ENCODE measurements at places on chromosomes 5 and 9.

GRCh38 chr5:126970517-126971017, 59.8 kb downstream of the MARCHF3 start:
- no peak overlapping the region for H3K4me3 ChIP-seq
- DNase-seq = no peak
- no peaks in the 10 kb centered on the region for H3K4me1 ChIP-seq
- no peaks in the 10 kb centered on the region for H3K36me3 ChIP-seq

GRCh38 chr5:80760680-80761079, 105.9 kb upstream of the DHFR start:
- H3K4me3 ChIP-seq = no peak overlapping the region
- H3K27me3 ChIP-seq = no peaks in the 10 kb centered on the region
- no peak for DNase-seq
- H3K36me3 ChIP-seq = peaks cover 2% of the 10 kb centered on the region
- H3K4me1 ChIP-seq = no peaks in the 10 kb centered on the region
- no peak overlapping the region for H3K27ac ChIP-seq

DNA sequence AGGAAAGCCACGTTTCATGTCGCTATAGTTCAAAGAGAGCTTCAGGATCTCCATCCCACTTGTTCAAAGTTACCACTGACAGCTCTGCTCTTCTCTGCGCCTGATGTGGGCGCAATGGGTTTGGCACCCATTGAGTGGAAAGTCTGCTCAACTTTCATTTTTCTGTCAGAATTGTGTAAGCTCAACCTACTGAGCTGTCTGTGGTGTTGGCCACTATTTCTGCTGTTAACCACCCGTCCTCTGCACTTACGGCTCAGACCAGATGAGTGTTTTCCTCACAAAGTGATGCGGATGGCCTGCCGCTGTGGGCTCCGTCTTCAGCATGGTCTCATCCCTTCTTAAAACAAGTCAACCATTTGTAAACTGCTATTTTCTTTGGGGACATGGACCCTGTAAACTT, 131.2 kb downstream of the WNK2 start:
- H3K4me1 ChIP-seq = peaks cover 3% of the 10 kb centered on the region
- no peak overlapping the region for H3K4me3 ChIP-seq
- no peaks in the 10 kb centered on the region for H3K27me3 ChIP-seq
- no peak for DNase-seq
- no peak overlapping the region for H3K27ac ChIP-seq

GRCh38 chr5:125150041-125150669, 403.7 kb upstream of the ZNF608 start:
- no peaks in the 10 kb centered on the region for H3K27me3 ChIP-seq
- no peaks in the 10 kb centered on the region for H3K4me1 ChIP-seq
- DNase-seq = no peak
- H3K27ac ChIP-seq = no peak overlapping the region

- H3K4me3 ChIP-seq = no peak overlapping the region
- H3K4me1 ChIP-seq = no peaks in the 10 kb centered on the region
- no peak for DNase-seq
- no peaks in the 10 kb centered on the region for H3K36me3 ChIP-seq
- no peak overlapping the region for H3K27ac ChIP-seq
Observed at GRCh38 chr5:154076240-154076922, 37.6 kb downstream of the MFAP3 start.

GRCh38 chr5:141876628-141877355, 1.4 kb downstream of the PCDH1 start:
- H3K27me3 ChIP-seq = peaks cover 7% of the 10 kb centered on the region
- no peak for DNase-seq
- H3K36me3 ChIP-seq = no peaks in the 10 kb centered on the region
- peaks cover 14% of the 10 kb centered on the region for H3K4me1 ChIP-seq
- H3K27ac ChIP-seq = no peak overlapping the region

- no peaks in the 10 kb centered on the region for H3K27me3 ChIP-seq
- no peak overlapping the region for H3K27ac ChIP-seq
- no peak for DNase-seq
- no peaks in the 10 kb centered on the region for H3K4me1 ChIP-seq
- no peak overlapping the region for H3K4me3 ChIP-seq
- no peaks in the 10 kb centered on the region for H3K36me3 ChIP-seq
Observed at GRCh38 chr5:132056610-132057497, 3.6 kb upstream of the IL3 start.

- DNase-seq = no peak
- H3K27ac ChIP-seq = no peak overlapping the region
- H3K4me1 ChIP-seq = 0 out of 2 replicates have a peak, but pooled peaks cover 3% of the 10 kb centered on the region
- no peaks in the 10 kb centered on the region for H3K27me3 ChIP-seq
- no peaks in the 10 kb centered on the region for H3K36me3 ChIP-seq
Observed at GRCh38 chr9:129075996-129076639, 4.8 kb upstream of the DOLPP1 start.

- DNase-seq = no peak
- no peaks in the 10 kb centered on the region for H3K27me3 ChIP-seq
- H3K4me3 ChIP-seq = no peak overlapping the region
Observed at GRCh38 chr9:83569326-83569725, 31.1 kb upstream of the FRMD3 start.

GRCh38 chr5:97714424-97714823, 531.4 kb upstream of the RIOK2 start:
- H3K4me3 ChIP-seq = no peak overlapping the region
- DNase-seq = no peak
- H3K27ac ChIP-seq = no peak overlapping the region
- no peaks in the 10 kb centered on the region for H3K27me3 ChIP-seq

DNA sequence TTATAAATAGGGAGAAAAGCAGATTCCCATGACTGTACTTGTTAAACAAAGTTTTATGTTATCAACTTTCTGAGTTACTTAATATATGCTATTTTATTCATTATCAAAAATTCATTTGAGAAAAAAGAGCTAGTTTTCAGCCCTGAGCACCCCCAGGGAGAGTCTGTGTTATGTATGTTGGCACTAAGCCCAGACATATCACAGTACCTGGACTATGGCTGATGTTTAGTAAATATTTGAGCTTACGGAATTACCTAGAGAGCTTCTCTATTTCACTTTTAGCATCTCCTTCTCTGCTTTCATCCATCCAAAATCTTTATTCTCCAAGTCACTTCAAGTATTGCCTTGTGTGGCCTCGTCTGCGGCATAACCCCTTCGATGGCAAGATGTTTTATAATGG, 225.9 kb upstream of the PCSK5 start:
- H3K27ac ChIP-seq = no peak overlapping the region
- no peaks in the 10 kb centered on the region for H3K4me1 ChIP-seq
- no peaks in the 10 kb centered on the region for H3K27me3 ChIP-seq

GRCh38 chr9:14238518-14238917, 75.4 kb downstream of the NFIB start:
- H3K36me3 ChIP-seq = no peaks in the 10 kb centered on the region
- H3K4me1 ChIP-seq = peaks cover 10% of the 10 kb centered on the region
- no peak for DNase-seq
- H3K27ac ChIP-seq = peak overlapping the region; percentile 66

GRCh38 chr9:109588415-109588814, 90.3 kb upstream of the PTPN3 start:
- no peak overlapping the region for H3K27ac ChIP-seq
- H3K27me3 ChIP-seq = no peaks in the 10 kb centered on the region

GRCh38 chr5:135353952-135354721, 44.9 kb downstream of the MACROH2A1 start:
- no peak overlapping the region for H3K27ac ChIP-seq
- no peaks in the 10 kb centered on the region for H3K4me1 ChIP-seq
- no peak for DNase-seq
- no peaks in the 10 kb centered on the region for H3K27me3 ChIP-seq
- H3K4me3 ChIP-seq = no peak overlapping the region

- no peak for DNase-seq
- peaks cover 3% of the 10 kb centered on the region for H3K36me3 ChIP-seq
- H3K4me1 ChIP-seq = peaks cover 7% of the 10 kb centered on the region
- no peak overlapping the region for H3K27ac ChIP-seq
Observed at GRCh38 chr5:72812488-72812887, 4.0 kb upstream of the TNPO1 start.

DNA sequence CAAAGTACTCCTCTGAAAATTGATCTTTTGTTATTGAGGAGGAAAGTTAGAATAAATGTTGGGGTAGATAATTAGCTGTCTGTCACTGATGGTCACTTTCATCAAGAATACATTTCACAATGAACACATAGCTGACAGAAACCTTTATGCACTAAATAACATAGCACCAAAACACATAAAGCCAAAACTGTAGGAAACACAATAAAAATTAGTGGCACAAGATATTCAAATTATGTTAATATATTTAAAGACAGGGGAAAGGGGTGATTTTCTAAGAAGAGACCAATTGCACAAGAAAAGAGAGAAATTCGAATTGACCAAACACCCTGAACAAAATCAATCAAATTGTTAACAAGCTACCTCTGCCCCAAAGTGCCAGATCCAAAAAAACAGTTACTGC, 89.7 kb downstream of the AK8 start:
- no peak overlapping the region for H3K27ac ChIP-seq
- H3K4me3 ChIP-seq = no peak overlapping the region
- peaks cover 5% of the 10 kb centered on the region for H3K27me3 ChIP-seq
- no peak for DNase-seq

All from Panc1 (cell line).